ENCODE measurements at places on chromosomes 16 and 17. TPM values are rescaled to one million over a fixed set of nuclear protein-coding genes. Genes with fewer than 3 reads are reported as not detected.

DNA sequence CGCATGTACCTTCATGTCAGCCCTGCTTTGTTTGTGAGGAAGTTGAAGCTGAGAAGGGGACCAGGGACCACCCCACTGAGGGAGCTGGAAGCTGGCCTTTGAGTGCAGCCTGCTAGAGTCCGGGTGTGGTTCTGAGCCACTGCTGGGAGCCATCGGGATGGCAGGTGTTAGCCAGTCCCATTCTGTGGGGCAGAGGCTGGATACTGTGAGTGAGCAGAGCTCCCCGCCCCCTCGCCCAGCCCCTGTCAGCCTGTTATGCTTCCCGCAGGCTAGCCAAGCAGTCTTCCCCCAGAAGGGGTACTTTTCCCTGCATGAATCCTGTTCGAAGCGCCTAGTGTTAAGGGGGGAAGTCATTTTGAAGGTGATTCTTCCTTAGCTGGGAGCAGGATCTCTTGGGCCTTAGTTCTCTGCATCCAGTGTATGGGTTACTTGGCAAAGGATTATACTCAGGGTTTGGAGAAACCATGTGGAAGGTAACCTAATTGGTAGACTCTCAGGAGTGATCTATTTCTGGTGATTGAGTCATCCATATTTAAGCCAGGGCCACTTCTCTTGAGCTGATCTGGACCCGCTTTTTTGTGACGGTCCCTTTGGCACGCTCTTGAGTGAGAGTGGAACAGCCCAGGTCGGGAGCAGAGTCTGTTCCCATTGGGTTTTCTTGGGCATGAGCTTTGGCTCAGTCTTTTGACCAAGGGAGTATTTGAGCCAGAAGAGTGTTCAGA lies 23.8 kb downstream of the AKAP1 start:
- DNase-seq: no peak

DNA sequence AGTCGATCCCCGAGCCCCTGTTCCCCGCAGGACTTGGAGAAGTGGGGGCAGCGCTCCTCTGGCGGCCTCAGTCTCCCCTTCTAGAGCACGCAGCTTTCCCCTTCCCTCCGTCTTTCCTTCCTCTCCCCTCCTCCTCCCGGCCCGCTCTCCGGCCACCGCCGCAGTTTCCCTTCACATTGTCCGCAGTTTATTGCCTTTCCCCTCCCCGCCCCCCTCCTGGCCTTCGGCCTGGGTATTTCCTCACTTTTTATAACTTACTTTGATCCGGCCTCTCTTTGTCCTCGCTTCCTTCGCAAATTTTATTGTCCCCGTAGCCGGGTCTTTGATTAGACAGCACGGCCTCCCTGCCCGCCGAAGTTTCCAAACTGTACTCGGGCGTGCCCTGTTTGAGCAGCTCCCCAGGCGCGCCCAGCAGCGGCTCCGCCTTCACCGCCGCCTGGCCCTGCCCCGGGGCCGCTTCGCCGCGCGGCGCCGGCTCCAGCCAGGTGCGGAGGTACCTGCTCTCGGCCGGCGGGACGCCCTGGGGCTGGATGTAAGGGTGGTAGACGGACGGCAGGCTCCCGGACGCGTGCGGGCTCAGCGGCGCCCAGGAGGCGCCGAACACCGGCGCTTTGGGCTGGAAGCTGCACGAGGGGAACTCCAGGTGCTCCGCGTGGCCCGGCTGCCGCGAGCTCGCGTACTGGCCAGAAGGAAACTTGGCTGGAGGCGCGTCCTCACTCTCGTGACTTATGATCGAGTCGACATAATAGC lies 488 bp downstream of the HOXB9 start:
- peak; percentile 66 for DNase-seq

DNA sequence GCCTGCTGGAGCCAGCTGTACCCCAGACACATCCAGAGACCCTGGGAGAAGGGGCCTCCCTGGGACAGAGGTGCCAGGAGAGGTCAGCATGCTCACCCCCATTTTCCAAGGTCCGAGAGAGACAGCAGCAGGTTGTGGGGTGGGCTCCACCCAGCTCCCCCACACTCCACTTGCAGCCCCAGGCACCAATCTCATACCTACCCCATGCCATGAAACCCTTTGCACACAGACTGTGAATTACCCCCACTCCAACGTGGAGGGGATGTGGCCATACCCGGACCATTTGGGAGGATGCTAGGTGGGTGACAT lies 34.0 kb downstream of the ZFPM1 start:
- no peak for DNase-seq

DNA sequence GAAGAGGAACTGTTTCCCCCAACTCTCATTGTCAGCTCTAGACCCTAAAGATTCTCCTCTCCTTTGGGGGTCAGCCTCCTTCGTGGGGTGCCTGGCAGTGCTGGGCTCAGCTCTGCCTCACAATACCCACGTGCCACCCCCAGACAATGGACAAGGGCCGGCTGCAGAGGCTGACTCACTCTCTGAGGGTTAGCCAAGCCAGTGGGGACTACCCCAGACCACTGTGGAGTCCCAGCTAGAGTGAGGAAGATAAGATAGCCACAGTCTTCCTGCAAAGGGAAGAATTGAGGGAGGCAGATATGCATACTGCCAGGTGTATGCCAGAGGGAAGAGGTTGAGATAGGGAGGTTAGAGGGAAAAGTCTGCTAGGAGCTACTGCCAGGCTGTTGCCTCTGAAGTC lies 13.5 kb upstream of the MTMR4 start:
- no peak for DNase-seq

- no peak for DNase-seq
Measured at GRCh38 chr17:9865586-9865985, 39.5 kb downstream of the RCVRN start.

- DNase-seq: peak; percentile 79
Measured at GRCh38 chr17:38867179-38867967, 2.5 kb upstream of the LASP1 start.

DNA sequence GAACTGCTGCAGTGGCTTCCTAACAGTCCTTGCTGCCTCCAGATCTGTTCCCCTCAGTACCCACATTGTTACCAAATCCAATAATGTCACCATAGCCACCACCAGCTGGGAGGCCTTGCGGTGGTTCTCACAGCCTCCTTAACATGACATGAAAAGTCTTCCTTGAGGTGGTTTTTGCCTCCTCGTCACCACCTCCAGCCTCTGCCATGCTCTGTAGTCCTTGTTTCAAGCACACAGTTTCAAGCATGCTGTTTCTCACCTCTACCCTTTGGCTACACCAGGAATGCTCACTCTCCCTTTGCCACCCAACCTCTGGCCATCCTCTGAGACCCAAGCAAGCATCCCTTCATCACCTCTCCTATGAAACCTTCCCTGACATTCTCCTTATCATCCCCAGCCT lies 47.2 kb downstream of the DNAH9 start:
- no peak for DNase-seq

GRCh38 chr17:39473310-39473709 lies 12.0 kb downstream of the CDK12 start:
- no peak for DNase-seq

- peak; percentile 39 for DNase-seq
Measured at GRCh38 chr17:50101346-50102163, 6.4 kb downstream of the PDK2 start.

- no peak for DNase-seq
Measured at GRCh38 chr16:27691721-27692120, 141.8 kb downstream of the KATNIP start.

DNA sequence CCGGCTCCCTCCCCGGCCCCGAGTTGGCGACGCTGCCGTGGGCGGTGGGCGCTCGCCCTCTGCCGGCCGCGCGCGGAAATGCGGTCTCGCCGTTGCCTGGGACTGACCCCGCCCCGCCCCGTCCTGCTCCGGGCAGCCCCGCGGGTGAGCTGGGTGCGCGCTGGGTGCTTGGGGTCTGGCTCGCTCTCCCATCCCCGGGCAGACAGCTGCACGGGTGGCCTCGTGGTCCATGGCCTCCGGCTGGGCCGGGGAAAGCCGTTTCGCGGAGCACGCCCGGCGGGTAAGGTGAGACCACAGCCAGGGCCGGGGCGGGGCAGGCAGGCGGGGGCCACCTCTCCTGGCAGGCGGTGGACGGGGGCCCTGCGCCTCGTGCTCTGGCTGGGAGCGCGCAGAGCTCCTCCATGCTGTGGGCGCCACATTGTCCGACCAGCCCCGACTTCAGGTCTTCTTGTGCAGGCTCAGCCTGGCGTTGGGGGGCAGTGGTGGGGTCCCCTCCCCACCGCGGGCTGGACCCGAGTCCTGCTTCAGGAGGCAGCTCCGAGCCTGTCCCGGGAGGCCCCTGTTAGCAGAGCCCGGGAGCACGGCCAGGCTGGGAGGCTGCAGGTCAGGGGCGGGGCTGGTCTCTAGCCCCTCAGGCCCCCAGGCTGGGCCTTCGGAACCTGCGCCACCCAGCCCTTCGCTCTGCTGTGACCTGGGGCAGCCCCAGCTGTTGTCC lies 7.0 kb upstream of the C1QTNF8 start:
- DNase-seq: peak; percentile 70

GRCh38 chr16:46621006-46621933 lies at the start of gene SHCBP1:
TSS of gene SHCBP1 (minus strand) at chr16:46621379. CDS start at chr16:46621359, 20 bp downstream.
- DNase-seq: peak; percentile 95

DNA sequence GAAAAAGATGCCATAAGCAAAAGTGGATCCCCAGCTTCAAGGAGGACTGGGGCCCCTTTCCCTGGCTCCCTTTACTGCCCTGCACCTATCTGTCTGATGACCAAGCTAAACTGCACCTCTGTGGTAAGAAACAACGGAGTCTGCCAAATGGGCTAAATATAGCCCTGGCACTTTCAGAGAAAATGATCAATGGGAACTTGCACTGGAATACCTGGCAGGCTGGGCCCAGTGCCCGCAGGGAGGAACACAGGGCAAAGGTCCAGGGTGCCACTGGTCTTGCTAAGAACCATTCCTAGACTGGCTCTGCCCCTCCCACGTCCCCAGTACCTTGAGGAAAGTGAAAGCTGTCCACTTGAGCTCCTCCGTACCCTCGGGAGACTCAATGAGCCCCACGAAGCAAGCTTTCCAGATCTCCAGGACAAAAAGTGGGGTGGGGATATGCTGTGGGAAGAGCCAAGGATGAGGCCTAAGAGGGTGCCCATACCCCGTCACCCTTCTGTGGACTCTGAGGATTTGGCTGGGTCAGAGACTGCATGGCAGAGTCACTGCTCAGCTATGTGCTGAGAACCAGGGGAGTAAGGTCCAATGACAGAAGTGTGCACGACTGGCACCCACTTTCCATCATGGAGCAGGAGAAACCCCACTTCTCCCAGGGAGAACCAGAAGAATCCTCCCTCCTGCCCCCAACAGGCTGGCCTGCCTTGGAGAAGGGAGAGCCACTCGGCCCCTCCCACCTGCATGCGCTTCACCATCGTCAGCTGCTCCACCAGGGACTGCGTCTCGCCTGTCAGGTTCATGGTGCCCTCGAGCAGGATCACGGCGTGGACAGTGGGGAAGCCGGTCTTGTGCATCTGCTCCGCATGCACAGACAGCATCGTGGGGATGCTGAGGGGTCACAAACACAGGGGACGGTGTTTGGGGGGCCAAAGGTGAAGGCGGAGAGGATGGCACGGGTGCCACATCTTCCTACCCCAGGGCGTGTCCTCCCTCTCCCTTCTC lies 17.4 kb downstream of the CSF3 start:
- DNase-seq: no peak

- peak; percentile 81 for DNase-seq
Measured at GRCh38 chr16:21656795-21657768, 4.7 kb upstream of the IGSF6 start.

DNA sequence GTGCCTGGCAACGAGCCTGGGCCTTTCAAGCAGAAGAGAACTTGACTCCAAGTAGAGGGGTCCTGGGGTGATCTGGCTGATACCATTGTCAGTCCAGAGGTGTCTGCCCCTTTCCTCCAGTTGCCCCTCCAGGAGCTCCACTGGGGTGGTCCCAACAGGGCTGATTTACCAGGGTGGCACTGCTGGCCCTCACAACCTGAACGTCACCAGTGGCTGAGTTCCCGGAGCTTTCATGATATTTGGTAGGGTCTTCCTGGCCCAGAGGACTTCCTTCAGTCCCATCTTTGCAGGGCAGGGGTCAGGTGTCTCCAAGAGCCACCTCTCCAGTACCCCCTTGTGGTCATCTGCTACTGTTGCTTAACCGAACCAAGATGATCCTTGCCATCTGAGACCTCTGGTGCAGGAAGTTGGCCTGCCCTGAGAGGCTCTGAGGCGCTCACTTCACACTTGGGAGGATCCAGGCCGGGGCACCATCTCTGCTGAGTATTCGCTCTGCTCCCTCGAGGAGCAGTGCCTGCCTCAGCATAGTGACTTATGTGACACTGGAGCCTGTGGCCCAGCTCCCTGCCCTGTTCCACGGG lies 3.5 kb downstream of the LIMD2 start:
- peak; percentile 90 for DNase-seq

- DNase-seq: peak; percentile 76
Measured at GRCh38 chr17:75155191-75155601, 884 bp upstream of the JPT1 start.

GRCh38 chr17:75240394-75241142 lies 20.8 kb downstream of the GGA3 start:
- DNase-seq: peak; percentile 90

GRCh38 chr16:86252596-86252995 lies 257.7 kb upstream of the FOXF1 start:
- peak; percentile 89 for DNase-seq

DNA sequence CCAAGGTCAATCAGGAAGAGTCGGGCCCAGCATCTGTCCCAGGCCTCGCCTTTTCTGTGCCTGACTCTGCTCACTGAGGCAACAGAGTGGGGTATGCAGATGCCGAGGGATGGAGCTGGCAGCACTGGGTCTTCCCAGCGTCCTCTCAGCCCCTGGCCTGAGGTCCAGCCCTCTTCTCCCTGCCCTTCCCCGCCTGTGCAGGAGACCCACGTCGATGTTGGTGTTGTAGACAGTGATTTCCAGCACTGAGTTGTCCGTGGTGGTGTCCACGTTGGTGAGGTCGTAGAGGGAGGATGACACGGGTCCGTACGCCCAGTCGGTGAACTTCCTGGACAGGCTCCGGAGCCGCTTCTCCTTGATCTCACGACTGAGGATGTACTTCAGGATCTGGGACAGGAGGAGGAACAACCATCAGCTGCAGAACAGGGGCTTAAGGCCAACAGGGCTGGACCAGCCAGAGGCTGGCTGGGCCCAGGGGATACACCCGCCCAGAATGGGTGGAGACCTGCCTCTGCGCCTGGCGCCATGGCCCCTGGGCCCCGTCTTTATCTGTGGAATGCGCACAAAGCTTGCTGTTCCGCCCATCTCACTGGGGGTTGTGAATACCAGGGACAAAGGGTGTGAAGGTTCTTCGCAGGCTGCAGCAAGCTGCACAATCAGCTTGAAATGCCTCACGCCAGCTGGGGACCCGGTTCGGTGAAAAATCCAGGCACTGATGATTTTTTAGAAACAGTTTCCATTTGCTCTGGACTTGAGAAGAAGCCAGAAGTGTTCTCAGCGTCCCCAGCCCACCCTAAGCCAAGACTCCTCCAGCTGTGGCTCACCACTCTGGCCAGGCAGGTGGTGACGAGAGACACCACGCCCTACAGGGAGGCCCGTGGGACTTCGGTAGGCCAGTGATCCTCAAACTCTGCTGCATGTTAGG lies 27.5 kb downstream of the TRPV3 start:
- peak; percentile 51 for DNase-seq

- peak; percentile 77 for DNase-seq
Measured at GRCh38 chr17:2337544-2338314, 428 bp downstream of the SGSM2 start.

- no peak for DNase-seq
Measured at GRCh38 chr16:86285938-86286921, 224.1 kb upstream of the FOXF1 start.

Gene ATP2C2
- total RNA-seq: 2.1 TPM

Gene KRTAP4-9
- total RNA-seq: not detected

Gene TPSB2
- total RNA-seq: not detected

Gene CMTM1
- total RNA-seq: 1.4 TPM

Gene CTRB1
- total RNA-seq: not detected

Gene CHRNE
- 1.2 TPM for total RNA-seq

Gene ARL5C
- total RNA-seq: not detected

Gene CLDN7
- 117 TPM for total RNA-seq

Measured in GM23338 (cell line).